ENCODE measurements at places on chromosomes 13 and 19.

DNA sequence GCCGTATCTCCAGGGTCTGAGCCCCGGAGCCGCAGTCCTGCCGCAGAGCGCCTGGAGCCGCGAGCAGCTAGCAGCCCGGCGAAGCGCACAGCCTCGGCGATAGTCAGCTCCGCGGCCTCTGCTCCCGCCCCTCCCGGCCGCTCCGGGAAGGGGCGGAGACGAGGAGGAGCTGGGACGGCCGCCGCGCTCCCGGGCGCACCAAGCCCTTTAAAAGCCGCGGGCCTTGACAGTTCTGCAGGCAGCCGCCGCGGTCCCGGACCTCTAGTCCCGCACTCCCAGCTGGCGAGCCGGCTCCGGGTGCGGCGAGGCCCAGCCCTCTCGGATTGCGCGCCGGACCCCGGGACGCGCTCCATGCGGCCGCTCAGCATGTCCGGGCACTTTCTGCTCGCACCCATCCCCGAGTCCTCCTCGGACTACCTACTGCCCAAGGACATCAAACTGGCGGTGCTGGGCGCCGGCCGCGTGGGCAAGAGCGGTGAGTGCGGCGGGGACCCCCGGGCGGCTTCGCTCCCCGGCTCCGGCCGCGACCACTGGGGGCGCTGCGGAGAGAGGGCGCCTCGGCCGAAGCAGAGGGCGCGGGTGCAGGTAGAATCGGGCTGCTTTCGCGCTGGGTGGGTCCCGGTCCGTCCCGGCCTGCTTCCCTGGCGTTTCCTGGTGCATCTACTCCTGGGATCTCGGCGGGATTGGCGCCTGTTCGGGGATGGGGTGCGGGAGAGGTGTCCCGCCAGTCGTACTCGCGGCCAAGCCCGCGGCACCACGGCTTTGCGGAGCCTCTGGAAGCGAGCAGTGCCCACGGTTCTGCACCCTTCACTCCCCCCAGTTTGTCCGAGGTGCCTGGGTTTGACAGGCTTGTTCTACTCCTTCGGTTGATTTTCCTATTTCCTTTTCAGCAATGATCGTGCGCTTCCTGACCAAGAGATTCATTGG is at the start of gene RASL11A:
RASL11A (plus strand) TSS at position 237 of the 927 bp plus-strand sequence; CDS start at position 352, 115 bp downstream.
- peak; percentile 92 for DNase-seq

DNA sequence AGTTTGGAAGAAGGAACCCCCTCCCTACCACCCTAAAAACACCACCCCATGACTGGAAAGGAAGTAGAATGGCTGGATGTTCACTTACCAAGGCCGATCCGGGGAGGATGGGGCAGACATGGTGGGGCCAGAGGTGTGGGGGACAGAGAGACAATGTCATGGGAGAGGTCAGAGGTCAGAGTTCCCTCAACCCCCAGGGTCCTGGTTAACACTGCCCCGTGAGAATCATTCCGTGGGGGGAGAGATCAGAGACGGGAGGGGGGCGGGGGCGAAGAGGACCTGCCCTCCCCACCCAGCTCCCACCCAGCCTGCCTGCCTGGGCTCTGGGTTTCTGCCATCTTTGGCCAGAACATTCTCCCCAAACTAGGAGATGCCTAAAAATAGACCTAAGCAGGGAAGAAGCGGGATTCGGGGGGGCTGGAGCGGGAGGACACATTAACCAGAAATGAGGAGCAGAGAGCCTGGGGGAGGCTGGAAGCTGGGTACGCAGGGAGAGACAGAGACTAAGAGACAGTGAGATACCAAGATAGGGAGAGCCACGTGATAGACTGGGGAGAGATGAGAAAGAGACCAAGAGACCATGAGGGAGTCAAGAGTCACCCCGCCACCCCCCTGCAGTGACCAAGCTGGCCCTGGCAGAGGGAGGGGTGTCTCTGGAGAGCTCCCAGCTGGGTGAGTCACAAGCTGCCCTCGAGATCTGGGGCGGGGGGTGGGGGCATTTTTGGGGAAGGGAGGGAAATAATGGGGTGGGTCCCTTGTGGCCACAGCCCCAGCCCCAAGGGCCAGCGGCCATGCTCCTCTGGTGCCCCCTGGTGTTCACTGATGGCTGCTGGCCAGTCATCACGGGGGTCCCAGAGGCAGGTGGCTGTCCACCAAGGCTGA is 6.1 kb upstream of the KANK2 start:
- peak; percentile 65 for DNase-seq

- no peak for DNase-seq
These were observed 495 bp downstream of the KCNA7 start for GRCh38 chr19:49071860-49072547.

- no peak for DNase-seq
These were observed 36.8 kb upstream of the SEMA6B start for GRCh38 chr19:4596033-4596904.

- peak; percentile 61 for DNase-seq
These were observed 223.5 kb upstream of the SLC10A2 start for GRCh38 chr13:103289681-103290080.

DNA sequence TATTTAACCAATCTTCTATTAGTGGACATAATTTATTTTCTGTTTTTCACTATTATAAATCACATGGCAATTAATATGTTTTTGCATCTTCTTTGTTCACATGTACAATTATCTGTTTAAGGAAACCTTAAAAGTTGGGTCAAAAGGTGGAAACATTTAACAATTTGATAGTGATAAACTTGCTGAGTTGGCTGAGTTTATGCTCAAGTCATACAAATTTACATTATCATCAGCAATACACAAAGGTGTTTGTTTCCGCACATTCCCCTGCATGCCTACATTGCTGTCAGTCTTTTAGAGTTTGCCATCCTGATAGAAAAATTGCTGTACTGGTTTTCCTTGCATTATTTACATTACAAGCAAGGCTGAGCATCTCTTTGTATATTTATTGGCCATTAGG is 139.5 kb downstream of the KCNRG start:
- no peak for DNase-seq

DNA sequence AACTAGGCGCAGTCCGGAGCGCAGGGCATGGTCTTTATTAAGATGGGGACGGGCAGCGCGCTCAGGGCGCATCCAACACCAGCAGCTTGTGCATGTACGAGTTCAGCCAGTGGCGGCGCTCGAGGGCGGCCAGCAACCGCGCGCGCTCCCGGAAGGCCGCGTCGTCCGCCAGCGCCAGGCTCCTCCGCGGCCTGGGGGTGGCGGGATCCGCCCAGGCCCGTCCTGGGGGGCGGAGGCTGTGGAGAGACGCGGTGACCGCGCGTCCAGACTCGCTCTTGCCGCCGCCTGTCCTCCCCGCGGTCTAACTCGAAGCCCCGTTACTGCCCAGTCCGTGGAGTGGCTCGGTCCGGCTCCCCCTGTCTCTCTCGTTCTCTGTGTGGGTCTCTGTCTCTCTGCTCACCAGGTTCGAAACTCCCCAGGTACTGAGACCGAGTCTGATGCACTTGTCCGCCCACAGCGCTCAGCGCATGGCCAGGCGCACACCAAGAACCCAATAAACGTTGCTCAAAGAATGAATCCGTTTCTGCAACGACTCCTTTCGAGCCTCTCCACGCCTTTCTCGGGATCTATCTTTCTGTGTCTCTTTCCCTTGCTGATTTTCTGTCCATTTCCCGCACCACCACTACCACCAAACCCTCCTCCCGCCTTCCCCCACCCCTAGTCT is 702 bp downstream of the PTH2 start:
- DNase-seq, result no peak

DNA sequence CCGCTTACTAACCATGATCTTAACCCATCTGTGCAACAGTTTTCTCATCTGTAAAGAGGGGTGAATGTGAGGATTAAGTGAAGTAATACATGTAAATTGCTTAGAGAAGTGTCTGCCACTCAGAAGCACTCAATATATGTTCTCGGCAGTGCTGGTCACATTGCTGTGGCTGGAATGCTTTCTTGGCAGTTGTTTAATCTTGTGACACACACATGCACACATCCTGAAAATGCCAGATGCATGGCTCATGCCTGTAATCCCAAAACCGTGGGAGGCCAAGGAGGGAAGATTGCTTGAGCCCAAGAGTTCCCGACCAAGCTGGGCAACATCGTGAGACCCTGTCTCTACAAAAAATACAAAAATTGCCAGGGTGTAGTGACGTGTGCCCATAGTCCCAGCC is 4.9 kb upstream of the DMKN start:
- no peak for DNase-seq

GRCh38 chr19:11033251-11033650 is 56.0 kb upstream of the LDLR start:
- DNase-seq, result no peak

GRCh38 chr19:55495646-55496349 is 7.6 kb downstream of the SSC5D start:
- no peak for DNase-seq

- no peak for DNase-seq
These were observed 191.6 kb downstream of the SHISA2 start for GRCh38 chr13:25860265-25860664.

GRCh38 chr13:50800091-50800739 is 43.3 kb downstream of the DLEU7 start:
- DNase-seq, result no peak

DNA sequence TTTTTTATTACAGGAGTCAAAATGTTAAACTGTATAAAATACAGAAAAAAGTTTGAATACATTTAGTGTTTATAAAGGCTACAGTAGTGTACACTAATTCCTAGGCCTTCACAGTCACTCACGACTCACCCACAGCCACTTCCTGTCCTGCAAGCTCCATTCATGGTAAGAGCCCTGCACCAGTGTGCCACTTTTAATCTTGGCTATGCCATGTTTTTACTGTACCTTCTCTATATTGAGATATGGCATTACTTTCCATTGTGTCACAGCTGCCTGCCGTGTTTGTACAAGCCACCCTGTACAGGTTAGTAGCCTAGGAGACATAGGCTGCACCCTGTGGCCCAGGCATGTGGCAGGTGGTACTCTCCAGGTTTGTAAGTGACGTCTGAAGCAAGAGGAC is 32.1 kb downstream of the C1QTNF9 start:
- DNase-seq, result no peak

DNA sequence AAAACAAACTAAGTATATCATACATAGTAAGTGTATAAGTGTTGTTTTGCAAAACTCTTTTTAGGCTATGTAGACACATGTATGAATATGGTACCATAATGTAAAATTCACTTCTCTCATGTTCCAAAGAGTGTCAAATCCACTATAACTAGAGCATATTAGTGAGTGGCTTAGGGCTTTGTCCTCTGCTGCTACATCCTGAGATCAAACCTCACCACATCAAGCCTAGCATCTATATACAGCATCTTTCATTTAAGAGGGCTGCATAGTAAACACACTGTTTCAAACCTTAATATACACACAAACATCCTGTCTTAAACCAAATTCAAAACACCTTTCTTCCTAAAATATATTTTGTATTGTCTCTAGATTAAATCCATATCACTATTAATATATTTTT is 38.7 kb downstream of the ELF1 start:
- no peak for DNase-seq
